Activated effector memory CD4-positive, alpha-beta T cell treated with Interleukin-2 at 50 U/mL for 16 hours (primary cell): ENCODE measurements at places on chromosomes 13 and 19.

DNA sequence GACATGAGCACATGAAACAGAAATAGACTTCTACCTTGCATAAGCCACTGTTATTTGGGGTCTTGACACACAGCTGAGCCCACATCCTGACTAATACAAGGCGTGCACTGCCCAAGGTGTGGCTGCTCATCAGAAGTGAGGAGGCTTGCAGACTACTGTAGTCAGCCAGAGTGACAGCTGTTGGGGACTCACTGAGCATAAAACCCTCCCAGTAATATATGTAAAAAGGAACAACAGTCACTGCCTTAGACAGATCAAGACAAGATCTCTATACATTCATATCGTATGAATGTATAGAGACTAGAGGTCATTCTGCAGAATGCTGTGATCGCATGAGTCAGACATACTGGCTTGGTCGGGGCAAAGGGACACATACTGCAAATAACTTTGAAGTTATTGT is 4.1 kb upstream of the C1QTNF9B start:
- no peak for DNase-seq

GRCh38 chr13:94419925-94420305 is 59.6 kb downstream of the DCT start:
- no peak for DNase-seq

- no peak for DNase-seq
Observed at GRCh38 chr13:23870356-23871140, 18.7 kb downstream of the MIPEP start.

DNA sequence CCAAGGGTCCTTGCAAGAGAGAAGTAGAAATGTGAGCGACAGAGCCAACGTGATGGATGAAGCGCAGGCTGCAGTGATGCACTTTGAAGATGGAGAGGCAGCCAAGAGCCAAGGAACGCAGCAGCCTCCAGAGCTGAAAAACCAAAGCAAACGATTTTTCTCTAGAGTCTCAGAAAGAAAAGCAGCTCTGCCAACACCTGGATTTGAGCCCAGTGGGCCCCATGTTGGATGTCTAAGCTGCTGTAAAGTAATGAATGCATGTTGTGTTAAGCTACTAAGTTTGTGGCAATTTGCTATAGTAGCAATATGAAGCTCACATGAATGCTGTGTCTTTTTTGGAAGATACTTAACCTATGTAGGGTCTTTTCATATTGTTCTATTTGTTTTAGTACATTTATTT is 894.3 kb downstream of the EFNB2 start:
- DNase-seq = no peak

DNA sequence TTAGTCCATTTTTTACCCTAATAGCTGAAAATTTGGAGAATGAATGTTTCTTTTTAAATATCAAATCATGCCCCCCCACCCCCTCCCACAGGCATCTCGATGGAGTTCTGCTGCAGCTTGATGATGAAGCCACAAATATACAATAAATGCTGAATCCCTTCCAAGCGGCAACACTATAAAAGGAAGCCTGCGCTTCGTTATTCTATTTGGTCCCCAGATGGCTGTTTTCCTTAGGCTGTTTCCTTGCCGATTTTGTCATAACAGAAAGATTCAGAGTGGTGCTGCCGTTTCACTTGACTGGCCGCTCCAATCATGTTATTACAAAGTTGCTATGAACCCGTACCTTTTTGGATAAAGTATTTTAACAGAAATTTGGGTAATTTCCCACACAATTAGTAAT is 79.5 kb downstream of the MYO16 start:
- DNase-seq = no peak

DNA sequence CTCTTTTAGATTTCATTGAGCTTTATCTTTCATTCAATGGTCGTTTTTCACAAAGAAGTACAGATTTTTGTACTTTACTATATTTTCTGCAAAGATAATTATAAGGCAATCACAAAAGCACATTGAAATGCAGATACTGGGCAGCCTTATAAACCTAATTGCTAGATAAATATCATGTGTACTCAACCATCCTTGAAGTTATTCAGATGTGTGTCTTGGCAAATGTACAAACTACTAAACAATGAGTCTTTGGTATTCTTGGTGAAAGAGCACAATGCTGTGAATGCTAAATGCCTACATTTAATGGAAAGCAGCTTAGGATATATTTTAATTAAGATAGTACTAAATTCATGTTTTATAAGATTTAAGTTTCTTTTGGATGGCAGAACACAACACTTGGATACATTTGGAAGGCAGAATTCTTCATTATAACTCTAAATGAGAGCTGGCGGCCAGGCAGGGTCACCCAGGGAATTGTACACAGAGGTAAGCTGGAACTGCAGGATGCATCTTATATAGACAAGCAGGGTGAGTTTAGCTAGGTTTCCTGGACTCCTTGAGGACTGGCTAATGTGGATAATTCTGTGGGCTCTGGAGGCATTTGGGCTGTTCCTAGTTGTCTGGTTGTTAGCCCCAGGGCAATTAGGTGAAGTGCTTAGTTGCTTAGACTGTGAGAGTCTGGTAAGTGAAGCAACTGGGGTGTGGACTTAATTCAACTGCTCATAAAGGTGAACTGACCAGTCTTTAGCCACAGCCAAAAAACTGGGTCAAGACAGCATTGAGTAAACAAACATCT is 286.6 kb downstream of the PCDH20 start:
- DNase-seq = no peak

- DNase-seq = no peak
Observed at GRCh38 chr13:83048419-83048818, 833.9 kb downstream of the SLITRK1 start.
